GM13976 (cell line): ENCODE measurements at places on chromosomes 11 and 22.

DNA sequence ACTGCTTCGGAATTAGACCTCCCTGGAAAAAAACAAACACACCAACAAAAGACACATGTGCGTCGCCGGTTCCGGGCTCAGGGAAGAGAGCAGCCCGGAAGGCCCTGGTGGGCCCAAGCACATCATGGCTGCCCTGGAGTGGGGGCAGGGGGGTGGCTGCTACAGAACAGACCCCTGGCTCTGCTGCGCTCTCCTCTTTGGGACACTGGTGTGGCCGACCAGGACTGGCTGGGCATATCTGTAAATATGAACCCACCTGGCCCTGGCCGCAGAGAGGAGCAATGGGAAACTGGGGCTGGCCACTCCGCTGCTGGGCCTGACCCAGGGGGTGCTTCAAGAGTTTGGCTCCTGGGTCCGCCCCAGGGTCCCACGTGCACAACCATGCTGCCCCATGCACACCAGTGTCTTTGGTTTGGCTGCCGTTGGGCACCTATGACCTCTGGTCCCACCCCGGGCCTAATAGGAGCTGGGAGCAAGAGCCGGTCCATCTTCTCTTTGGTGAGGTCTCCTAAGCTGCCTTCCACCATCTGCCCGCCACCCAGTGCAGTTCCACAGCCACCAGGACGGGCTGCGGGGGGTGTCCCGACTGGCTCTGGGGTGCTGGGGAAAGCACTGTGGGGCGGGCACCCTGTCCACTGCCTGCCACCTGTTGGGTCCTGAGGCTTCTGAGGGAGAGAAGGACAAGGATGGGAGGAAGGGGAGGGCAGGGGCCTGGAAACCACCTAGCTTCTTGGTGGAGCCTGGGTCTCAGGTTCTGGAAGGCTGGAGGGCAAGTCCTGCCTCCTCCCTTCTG lies 30.1 kb downstream of the PPM1F start:
- DNase-seq = no peak

DNA sequence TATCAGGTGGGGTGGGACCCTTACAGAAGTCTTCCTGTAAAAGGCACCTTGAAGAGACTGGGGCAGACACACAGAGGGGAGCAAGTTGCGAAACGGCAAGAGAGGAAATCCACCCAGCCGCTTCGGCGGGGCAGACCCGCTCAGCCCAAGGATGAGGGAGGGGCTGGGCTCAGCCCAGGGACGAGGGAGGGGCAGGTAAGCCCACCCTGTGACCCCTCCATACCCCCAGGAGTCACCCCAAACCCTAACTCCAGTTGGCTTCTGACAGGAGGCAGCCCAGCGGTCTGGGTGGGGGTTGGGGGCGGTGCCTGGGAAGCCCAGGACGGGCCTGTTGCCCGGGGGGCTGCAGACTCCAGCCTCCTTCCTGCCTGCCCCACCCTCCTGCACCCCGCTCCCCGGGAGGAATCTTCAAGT lies 965 bp downstream of the OSBPL5 start:
- DNase-seq = no peak

DNA sequence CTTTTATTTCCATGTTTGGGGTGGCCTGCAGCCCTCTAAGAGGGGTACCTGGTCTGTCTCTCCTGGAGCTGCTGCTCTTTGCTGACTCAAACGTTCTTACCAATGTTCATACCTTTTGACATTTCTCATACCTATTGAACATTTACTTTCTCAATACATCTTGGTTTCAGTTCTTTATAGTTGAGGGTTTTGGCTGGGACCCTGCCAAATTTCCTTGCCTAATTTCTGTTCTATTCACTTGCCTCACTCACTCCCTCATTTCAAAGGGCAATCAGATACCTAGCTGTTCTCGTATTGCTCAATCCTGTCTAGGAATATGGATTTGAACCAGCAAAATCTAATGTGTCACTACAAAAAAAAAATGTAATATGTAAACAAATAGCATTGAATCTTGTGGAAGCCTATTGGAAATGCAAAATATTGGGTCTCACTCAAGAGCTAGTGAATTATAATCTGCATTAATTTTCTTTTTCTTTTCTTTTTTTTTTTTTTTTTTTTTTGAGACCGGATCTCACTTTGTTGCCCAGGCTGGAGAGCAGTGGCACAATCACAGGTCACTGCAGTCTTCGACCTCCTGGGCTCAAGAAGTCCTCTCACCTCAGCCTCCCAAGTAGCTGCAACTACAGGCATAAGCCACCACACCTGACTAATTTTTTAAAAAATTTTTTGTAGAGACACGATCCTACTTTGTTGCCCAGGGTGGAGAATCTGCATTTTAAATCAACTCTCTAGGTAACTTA lies 7.5 kb downstream of the OR6M1 start:
- DNase-seq = no peak

GRCh38 chr22:41092023-41092817 lies at the start of gene EP300:
Gene EP300 (plus strand): TSS chr22:41092592. CDS start chr22:41093005, 413 bp downstream.
- DNase-seq = peak; percentile 88

- DNase-seq = no peak
These were observed 126.1 kb downstream of the PGR start for GRCh38 chr11:101003468-101003867.

DNA sequence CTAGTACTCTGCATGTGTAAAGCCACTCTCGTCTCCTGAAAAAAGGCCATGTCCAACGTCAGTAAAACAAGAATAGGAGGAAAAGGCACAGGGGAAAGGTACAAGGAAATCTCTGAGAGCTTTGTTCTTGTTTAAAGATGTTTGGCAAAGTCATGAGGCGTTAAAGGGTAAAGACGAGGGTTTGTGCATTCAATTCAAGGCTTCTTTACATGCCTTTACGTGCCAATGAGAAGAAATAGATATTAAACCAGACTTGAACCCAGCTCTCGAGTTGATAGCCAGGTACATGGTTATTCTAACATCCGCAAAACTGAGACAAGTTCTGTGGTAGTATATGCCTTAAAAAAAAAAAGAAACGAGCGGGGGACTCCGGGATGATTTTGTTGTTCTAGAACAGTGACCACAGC lies 704 bp upstream of the CFL1 start:
- no peak for DNase-seq

GRCh38 chr11:61439615-61440014 lies 9.7 kb downstream of the SDHAF2 start:
- DNase-seq = no peak

DNA sequence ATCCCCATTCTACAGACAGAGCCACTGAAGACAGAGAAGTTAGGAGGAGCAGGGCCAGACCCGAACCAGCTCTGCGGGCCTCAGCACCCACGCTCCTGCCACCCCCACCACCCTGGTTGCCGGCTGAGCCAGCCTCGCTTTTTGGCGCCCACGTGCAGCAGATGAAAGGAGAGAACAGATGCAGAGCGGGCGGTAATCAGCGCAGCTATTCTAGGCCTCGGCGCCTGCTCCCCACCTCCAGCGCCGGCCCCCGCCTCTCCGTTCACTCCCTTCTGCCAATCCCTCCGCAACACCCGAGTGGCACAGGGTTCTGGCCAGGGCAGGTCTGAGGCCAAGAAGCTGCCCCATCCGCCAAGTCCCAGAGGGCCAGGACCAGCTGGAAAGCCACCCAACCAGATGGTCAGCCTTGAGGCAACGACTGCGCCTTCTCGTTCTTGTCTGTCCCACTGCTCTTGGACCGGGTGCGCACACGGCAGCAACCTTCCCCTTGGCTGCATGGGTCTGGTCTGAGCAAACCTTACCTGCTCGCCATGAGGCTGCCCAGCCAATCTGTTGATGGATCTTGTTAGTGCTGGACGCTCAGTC lies 16.8 kb downstream of the DNAL4 start:
- peak; percentile 23 for DNase-seq

- DNase-seq = no peak
These were observed 619 bp downstream of the SART1 start for GRCh38 chr11:65962141-65962564.

DNA sequence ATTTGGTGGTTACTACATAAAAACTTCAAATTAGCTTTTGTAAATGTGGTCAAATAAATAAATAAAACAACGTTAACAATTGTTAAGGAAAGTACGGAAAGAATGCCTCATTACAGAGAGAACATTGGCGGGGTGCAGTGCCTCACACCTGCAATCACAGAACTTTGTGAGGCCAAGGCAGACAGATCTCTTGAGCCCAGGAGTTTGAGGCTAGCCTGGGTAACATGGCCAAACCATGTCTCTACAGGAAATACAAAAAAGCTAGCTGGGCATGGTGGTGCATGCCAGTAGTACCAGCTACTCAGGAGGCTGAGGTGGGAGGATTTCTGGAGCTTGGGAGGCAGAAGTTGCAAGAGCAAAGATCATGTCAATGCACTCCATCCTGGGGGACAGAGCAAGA lies 59.4 kb upstream of the VPREB1 start:
- no peak for DNase-seq

DNA sequence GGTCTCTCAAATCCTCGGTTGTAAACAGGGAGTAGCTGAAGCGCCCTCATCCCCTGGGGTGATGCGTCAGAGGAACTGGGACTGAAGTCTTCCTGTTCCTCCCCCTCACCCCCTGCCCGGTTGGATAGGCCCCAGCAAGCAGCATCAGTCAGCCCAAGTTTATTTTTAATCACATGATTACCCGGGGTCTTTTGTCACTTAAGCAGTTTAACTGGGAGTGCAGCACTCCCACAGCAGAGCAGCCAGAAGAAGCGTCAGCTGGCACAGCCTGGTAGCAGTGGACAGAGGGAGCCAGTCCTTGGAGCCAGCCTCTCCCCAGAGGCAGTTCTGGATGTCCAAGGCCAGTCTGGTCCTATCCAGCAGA lies 342.1 kb downstream of the CTTN start:
- DNase-seq = no peak

DNA sequence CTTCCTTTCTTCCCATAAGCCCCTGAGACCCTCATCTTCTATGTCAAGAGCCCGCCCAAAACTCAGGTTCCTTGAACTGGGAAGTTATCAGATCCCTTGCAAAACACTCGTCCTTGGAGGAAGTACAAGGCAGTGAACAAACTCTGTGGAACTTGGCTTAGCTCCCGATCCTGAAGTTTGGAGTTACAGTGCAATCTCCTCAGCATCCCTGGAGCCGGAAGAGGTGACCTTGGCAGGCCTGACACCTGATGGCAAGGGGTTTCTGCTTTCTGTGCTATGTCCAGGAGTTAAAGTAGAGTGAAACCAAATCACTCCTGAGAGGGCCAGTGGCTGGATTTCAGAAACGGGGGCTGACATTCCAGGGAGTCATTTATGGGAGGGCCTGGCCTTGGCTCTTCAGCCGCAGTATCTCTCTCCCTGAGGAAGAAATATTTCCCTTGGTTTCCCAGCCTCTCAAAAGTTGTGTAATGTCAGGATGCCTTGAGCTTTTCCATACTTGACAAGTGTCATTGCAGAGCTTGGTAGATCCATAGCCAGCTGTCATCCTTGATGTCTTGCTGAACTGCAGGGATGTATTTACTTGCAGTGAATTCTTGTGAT lies 1.9 kb upstream of the GRAMD1B start:
- DNase-seq = no peak

DNA sequence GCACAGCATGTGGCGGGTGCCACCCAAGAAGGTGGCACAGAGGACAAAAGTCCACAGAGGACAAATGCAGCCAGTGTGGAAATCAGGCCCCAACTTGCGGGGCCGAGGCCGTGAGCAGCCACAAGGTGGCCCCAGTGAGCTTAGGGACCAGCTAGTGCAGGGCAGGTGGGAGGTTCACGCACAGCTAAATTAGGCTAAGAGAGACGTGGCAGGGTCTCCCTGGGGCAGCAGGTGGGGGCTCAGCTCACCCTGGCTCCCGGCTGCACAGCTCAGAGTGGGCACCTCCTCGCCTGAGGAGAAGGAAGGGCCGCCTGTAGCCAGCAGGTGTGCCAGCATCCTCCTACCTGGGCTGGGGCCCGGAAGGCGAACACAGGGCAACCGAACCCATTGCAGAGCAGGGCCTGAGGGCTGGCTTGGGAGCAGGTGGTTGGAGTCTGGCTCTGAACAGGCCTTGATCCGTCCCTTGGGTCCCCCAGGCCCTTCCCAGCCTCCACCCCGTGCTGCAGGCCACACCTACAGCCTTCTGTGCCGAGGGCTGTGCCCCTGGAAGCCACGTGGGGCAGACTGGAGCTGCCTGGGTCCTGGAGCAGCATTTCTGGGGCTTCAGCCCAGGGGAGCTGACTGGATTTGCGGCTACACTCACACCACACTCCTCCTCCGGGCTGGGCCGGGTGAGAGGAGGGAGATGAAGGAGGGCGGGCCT lies 26.1 kb upstream of the CELSR1 start:
- DNase-seq = peak; percentile 87

DNA sequence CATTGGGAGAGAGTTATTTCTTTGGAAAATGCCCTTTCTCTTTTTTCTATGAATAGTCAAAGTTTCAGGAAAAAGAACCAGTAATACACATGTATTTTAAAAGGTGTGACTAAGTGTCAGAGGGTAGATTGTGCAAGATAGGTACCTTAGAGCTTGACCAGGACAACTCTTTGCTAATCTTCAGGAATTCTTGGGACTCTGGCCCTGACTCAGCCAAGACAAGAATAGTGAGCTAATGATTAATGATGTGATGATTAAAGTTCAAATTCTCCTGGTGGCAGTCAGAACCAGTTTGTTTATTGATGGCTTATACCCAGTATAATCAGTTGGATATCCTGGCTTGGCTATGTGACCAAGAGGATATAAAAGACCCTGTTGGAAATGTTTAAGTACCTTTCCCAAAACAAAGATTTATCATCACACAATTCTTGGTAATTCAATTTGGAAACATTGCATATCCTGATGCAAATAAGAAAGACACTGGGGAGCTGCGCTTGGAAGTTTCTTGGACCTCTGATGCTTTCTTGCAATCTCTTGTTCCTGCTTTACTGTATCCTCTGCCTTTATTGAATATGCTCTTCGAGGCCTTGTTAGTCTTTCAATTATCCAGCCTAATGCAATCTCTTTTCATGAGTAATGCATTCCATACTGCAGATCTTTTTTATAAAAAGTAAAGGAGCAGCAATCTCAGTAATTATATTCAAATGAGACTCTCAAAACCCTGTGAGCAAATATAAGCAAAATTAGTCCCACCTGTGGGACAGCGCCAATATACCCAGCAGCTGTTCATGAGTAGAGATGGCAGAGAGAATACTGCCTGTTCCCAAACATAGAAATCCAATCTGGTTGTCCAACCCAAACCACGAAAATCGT lies 48.0 kb upstream of the CEP126 start:
- DNase-seq = no peak

DNA sequence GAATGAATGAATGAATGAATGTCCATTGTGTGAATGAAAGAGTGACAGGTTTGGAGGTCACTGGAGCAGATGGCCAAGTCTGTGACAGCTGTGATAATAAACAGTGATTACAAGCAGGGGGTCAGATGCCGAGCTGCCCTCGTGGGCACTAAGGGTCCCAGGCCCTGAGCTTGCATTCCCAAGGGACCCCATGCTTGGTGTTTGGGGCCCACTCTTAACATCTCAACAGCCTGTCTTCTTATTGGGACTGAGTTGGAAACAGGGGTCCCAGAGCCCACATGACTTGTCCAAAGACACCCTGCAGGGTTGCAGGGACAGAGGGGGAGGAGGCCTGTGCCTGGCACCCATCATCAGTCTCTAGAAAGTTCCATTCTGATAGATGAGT lies 12.0 kb upstream of the ANO1 start:
- DNase-seq = peak; percentile 10
